ENCODE measurements at places on chromosomes 12 and 14.

DNA sequence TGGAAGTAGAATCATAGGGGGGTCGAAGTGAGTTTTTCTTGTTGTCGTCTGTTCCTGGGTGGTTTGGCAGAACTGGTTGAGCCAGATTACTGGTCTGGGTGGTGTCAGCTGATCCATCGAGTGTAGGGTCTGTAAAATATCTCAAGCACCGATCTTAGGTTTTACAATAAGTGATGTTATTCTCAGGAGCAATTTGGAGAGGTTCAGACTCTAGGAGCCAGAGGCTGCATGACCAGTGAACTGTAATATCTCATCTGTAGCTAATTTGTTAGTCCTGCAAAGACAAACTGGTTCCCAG lies 9.7 kb upstream of the SERPINA1 start:
- DNase-seq = no peak

DNA sequence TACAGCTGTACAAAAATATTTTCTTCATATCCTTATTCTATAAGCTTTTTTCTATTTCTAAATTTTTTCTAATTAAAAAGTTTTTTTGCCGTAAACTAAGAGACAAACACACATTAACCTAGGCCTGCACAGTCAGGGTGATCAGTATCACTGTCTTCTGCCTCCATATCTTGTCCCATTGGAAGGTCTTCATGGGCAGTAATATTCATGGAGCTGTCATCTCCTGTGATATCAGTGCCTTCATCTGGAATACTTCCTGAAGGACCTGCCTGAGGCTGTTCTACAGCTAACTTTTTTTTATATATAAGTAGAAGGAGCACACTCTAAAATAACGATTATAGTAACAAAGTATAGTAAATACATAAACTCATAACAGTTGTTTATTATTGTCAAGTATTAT lies 17.8 kb downstream of the USP15 start:
- no peak for DNase-seq

- no peak for DNase-seq
Measured at GRCh38 chr12:80684077-80684495, 23.3 kb upstream of the MYF6 start.

DNA sequence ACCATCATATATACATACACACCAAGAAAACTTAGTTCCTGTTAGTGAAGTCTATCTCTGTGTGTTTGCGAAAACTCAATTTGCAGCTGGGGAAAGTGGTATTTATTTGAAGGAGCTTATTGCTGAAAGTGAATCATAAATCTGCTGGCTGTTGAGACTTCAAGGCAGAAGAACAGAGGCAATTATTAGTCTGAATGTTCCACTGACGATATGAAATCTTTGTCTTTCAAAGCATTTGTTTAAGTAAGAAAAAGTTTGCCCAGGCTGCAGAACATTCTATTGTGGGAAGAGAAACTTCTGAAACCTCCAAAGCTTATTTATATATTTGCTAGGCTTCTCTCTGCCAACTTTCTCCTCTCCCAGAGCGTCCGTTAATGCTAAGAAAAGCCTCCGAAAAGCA lies 255.7 kb upstream of the TMPO start:
- no peak for DNase-seq

GRCh38 chr12:87943023-87943422 lies 86.2 kb downstream of the C12orf50 start:
- DNase-seq = no peak

- no peak for DNase-seq
Measured at GRCh38 chr14:63840981-63841380, 11.8 kb upstream of the SYNE2 start.

- DNase-seq = peak; percentile 91
Measured at GRCh38 chr12:46430340-46430948, 57.9 kb upstream of the SLC38A2 start.

- DNase-seq = no peak
Measured at GRCh38 chr14:99561864-99562263, 42.1 kb downstream of the CCDC85C start.

DNA sequence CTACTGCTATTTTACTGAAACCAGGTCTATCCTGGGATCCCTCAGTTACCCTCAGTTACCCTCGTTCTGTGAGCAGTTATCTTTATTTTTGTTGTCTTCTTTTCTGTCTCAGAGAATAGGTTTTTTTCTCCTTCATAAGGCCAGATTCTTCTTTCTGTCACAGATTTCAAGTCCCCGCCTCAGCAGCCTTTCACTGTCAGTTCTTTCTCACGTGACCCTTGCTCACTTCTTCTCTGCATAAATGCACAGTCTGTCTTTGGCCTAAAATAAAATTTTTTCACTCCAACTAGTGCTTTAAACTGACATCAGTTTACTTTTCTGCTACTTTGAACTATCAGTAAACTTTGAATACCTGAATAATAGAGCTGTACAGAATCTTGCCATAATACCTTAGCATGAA lies 299.7 kb downstream of the ERC1 start:
- DNase-seq = no peak

GRCh38 chr12:52636592-52637258 lies 15.3 kb downstream of the KRT2 start:
- DNase-seq = peak; percentile 5

DNA sequence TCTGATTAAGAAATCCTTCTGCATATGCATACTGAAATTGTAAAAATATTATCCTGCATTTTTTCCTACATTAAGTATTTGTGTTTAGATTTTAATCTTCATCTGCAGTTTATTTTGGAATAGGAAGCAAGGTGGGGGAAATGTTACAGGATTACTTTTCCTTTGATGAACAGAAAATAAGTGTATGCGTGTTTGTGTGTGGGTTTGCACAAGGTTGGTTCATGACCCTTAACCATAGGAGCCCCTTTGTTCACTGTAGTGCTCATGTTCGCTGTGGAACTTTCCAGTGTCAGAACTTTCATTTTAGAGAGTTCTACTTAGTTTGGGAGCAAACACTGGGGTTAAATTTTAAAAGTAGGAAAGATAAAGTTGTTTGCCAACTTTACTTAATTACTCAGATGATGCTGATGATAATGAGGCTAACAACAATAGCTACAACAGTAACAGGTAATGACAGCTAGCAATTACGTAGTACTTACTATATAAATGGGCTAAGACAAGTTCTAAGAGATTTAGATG lies 6.4 kb upstream of the A2M start:
- DNase-seq = no peak

DNA sequence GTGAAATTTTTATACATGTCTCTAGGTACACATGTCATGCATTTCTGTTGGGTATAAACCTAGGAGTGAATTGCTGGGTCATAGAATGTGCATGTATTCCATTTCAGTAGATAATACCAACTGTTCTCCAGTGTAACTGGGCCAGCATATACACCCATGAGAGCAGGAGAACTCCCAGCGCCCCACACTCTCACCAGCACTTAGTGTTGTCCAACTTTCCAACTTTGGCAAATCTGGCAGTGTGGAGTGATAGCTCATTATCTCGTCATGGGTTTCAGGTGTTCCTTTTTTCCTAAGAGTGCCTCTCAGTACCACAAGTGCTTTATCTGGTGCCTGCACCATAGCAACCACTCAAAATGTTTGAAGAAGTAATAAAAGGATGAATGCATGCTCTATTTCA lies 40.1 kb downstream of the NGB start:
- no peak for DNase-seq

GRCh38 chr14:77006132-77006531 lies 22.4 kb downstream of the IRF2BPL start:
- no peak for DNase-seq

- DNase-seq = no peak
Measured at GRCh38 chr14:47332939-47333338, 342.5 kb downstream of the MDGA2 start.

DNA sequence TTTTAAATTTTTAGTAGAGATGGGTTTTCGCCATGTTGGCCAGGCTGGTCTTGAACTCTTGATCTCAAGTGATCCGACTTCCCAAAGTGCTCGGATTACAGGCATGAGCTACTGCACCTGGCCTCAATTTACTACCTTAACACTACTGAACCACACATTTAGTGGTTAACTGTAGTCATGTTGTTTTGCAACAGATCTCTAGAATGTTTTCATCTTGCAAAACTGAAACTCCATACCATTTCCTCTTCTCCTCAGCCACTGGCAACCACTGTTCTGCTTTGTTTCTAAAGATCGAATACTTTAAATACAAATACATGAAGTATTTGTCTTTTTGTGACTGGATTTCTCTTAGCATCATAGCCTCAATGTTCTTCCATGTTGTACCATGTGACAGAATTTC lies 15.4 kb upstream of the SMCO2 start:
- no peak for DNase-seq

DNA sequence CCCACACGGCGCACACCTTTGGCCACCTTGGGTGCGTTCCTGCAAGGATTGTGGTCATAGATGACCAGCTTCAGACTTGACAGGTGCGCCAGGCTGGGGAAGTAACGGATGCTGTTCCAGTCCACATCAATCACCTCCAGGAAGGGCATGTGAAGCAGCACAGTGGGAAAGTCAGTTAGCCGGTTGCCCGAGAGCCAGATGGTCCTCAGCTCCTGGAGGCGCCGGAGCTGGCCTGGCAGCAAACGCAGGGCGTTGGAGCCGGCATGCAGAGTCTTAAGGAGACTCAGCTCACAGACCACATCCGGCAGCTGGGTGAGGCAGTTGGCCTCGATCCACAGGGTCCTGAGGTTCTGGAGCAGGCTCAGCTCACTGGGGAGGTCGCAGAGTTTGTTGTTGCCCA lies 581 bp downstream of the LRRC10 start:
- DNase-seq = no peak

GRCh38 chr12:13455778-13456144 lies 259.2 kb downstream of the EMP1 start:
- no peak for DNase-seq

- DNase-seq = peak; percentile 12
Measured at GRCh38 chr14:69048456-69048855, 69.4 kb upstream of the ACTN1 start.

DNA sequence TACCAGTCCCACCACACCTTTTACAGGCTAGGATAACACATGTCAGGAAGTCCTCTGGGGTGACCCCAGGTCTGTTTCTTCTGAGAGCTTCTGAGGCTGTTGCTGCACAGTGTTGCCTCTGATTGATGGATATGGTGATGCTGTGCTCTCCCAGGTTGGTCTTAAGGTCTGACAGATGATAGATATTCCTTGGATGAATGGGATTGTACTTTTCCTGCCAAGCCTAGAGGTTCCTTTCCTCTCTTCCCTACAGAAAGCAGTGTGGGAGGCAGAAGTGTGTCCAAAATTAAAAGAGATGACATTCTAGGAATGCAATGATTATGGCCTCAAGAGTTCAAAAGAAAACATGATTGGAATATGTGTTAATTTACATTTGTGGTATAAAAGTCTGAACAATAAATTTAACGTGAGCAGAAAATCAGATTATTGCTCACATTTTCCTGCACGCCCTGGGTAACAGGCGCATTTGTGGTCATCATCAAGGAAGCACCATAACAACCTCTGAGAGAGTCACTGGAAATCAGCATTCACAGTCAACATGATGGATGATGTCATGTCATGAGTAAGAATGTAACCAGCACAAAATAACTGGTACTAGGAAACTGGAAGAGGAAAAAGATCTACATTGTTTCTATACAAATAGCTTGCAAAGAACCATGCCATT lies 73.7 kb downstream of the BBS10 start:
- peak; percentile 63 for DNase-seq

DNA sequence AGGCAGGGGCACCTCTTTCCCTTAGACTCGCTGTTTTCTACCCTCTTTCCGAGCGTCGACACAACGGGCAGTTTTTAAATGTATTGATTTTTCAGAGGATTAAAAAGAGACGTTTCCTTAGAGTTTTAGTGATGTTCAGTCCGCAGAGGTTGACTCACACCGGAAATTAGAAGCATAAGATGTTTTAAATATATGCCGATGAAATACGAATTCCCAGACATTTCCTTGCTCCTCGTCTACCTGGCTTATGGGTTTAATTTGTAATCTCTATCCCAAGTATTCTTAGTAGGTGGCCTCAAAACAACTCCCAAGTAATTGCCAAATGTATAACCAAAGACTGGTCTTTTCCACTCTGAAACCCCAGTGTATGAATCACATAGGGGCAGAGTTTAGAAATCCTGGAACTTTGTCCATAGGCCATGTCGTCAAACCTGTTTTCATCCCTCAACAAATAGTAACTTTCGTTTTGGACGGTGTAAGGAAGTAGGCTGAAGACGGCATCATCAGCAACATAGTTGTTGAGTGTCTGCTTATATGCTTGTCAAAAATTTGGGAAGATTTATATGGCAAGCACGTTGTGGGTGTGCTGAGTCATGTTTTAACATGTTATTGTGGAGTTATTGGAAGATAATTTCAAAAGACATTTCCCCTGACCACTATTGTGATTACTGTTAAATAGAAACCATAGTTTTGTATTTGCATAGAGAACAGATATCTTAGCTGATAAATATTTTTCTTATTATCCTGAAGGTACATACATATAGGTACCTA lies 824 bp downstream of the TBK1 start:
- peak; percentile 83 for DNase-seq

- DNase-seq = no peak
Measured at GRCh38 chr12:75970310-75970709, 61.3 kb downstream of the PHLDA1 start.

- DNase-seq = no peak
Measured at GRCh38 chr12:53225635-53226424, 6.2 kb downstream of the RARG start.

GRCh38 chr14:73903028-73903427 lies 16.4 kb downstream of the ZNF410 start:
- no peak for DNase-seq

Measured in fibroblast of skin of right biceps (primary cell).